ENCODE measurements at places on chromosomes 2 and 18.

DNA sequence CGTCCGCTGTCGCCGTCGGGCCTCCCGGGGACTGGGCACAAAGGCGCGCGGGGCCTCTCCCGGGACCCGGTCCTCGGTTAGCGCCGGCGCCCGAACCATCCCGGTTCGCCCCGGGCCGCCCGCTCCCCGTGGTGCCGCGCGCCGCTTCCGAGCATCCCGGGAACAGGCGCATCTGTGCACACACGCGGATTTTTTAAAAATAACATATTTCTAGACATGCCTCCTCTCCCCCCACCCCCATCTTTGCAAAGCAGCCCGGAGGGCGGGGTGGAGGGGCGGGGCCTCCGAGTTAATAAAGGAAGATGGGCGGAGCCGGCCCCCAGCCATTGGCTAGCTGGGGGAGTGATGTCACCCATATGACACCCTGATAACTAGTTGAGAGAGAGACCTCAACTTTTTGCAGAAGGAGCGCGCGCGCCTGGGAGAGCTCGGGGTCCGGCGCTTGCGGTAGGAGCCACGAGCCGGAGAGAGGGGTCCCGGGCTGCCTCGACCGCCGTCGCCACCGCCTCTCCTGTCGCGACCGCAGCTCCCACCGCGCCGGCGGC, at the start of gene SOX11:
TSS of gene SOX11 (plus strand) at position 400 of the 545 bp plus-strand sequence. CDS start 338 bp downstream, outside the sequence.
- DNase-seq: peak; percentile 98

- DNase-seq: no peak
Observed at GRCh38 chr2:61425605-61426155, 45.2 kb downstream of the USP34 start.

DNA sequence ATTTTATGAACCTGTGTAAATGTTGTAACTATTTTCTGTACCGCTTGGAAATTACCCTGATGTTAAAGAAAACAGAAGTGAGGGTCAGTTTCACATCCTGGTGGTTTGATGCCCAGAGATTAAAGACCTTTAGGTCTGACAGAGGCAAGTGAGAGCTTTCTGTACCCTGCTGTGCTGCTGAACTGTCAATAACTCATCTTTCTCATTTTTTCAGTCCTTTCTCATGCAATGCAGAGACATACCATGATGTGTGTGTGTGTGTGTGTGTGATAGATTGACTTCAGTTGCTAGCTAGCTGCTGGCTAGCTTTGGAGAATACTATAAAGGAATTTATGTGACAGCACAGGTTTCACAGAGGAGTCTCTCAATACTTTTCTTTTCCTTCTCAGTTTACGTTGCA, 2025.6 kb upstream of the LRRTM1 start:
- DNase-seq: peak; percentile 14

DNA sequence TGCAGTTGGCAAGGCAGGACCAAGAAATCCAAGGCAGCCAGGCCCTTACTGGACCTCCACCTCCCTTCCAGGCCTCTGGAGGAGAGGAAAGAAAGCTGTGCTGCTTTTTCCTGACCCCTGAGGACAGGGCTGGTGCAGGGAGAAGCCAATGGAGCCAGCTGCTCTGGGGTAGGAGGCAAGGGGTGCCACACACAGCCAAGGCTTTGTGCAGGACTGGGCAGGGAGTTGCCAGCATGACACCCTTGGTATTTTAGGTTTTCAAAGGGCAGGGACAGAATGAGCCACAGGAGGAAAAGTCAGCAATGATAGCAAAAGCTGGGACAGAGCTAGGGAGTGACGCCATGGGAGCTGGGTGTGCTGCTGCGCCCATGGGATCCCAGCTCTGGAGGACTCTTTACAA, 22.9 kb downstream of the CCT7 start:
- no peak for DNase-seq

GRCh38 chr2:162115076-162115475, 37.0 kb downstream of the GCG start:
- DNase-seq: no peak

DNA sequence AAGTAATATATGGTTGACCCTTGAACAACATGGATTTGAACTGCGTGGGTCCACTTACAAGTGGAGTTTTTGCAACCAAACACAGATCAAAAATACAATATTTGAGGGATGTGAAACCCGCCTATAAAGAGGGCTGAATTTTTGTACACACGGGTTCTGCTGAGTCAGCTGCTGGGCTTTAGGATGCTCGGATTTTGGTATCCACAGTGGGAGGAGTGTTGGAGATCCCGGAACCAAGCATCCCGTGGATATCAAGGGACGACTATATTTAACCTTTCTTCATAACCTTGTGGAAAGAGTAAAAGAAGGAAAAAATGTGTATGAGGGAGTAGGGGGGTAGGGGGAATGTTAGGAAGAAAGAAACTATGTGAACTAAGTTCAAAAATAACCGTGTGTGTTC, 10.0 kb upstream of the INPP1 start:
- no peak for DNase-seq

DNA sequence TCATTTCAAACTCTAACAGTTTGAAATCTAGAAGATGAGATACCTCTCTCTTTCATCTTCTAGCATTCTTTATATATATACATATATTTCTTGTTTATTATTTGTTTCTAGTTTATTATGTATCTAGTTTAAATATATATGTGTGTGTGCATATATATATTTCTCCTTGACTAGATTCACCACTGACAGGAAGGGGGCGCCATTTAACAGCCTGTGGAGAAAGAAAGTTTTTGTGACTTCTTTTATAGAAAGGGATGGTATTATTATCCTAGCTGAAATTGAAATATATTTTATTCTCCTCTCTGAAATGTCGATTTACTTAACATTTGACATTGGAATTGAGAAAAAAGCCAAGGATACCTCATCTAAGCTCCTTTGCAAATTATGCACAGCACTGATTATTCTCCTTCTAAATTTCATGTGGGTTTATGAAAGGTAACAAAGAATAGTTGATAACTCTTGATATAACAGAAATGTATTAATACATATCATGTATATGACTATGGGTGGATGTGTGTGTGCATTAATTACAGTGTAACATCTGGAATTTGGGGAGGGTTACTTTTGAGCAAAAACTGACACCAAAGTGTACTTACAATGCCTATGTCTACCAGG, 160.7 kb upstream of the NT5C1B start:
- DNase-seq: peak; percentile 69

DNA sequence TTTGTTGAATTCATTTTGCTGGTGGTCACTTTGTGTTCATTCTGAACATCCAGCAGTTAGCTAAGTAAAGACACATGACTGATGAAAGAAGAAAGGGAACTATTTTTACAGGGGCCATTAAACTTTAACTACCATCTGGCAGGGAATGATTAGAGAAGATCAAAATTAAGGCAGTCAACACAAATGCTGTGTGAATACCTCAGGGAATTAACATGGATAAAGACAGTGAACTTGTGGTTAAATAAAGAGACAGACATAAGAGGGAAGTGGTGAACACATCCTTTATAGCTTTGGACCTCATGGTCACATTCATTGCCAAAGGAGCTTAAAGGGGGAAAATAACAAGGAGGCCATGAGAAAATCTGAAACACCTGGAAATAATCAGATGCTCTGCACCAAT, 52.6 kb upstream of the ATP5MC3 start:
- no peak for DNase-seq

- no peak for DNase-seq
Observed at GRCh38 chr2:217277646-217278398, 418.0 kb upstream of the TNP1 start.

DNA sequence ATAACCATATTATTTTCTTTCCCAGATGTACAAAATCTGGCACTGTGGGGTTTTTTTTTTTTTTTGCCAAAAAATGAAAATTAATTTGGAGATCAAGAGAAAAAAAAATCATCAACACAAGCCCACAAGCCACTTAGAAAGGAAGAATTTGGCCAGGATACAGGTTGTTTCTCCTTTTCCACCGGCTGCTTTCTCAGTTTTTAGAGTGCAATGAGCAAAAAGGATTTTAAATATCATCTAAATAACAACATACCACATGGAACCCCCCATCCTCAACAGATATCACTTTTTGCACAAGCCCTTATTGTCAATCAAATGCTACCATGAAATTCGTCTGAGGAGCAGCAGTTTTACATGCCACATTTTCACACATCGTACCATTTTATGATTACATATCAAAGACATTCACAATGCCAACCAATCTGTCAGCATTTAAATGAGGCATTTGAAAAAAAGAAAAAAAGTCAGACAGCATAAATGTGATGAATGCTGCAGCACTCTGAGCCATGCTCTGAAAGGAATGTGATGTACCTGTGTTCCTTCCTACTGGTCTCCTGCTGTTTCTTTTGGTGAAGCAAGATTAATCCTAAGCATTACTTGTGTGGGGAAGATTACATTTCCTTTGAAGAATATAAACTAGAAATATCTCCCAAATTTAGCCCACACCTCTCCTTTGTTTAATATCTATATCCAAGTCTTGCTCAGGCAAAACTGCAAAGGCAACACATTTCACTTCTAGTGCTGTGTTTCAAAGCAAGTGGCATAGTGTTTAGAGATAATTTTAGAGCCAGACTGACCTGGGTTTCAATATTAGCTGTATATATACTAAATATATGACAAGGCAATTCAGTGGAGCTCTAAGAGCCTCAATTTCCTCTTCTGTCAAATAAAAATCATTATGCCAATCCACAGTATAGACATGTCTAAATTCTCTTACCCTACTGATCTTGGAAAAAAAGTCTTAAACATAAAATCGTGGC, 391.3 kb downstream of the CMPK2 start:
- no peak for DNase-seq

DNA sequence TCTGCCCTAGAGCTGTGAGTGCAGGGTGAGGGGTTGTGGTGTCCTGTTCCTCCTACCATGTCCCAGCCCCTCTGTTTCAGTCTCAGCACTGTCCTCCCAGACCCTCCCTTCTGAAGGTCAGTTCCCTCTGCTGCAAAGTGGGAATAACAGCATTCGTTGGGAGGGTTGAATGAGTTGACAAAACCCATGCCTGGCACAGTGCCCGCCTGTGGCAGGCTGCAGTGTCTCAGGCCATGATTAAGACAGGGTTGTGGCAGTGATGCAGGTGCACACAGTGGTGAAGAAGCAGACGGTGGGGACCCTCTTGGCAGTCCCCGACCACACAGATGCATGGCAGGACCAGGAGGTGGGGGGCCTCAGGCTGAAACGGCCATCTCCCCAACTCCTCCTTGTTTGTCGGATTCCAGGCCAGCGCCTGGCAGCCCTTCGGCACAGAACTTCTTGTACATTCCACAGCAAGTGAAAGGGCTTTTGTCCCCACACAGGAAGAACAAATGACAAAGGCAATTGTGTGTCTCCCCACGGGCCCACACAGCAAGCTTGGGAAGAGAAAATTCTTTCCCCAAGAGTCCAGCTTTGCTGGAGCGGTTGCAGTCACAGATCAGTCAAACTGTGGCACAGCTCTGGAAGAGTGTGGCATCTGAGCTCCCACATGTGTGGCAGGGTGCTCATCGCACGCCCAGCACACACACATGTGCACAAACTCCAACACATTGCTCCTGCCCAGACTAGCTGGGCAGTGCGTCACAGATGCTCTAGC, 92.0 kb upstream of the MSH2 start:
- no peak for DNase-seq

- no peak for DNase-seq
Observed at GRCh38 chr2:126882181-126882580, 16.5 kb upstream of the TEX51 start.

DNA sequence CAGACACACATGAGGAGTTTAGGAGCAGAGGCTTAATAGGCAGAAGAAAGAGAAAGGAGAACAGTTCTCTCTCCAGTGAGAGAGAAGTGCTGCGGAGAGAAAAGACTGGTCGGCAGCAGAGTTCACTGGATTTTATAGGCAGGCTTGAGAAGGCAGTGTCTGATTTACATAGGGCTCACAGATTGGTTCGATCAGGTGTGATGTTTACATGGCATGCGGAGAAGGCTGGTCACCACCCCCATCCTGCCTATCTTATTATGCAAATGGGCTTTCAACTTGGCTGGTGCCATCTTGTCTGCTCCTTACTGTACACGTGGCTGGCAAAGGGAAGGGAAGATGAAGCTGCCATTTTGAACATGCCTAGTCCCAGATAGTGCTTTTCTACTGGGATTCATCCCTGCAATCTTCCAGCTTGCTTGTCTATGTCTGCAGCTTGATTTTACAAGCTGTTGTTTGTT, 113.4 kb downstream of the AP1S3 start:
- DNase-seq: no peak

GRCh38 chr2:114880046-114880445, 437.6 kb downstream of the DPP10 start:
- DNase-seq: no peak

DNA sequence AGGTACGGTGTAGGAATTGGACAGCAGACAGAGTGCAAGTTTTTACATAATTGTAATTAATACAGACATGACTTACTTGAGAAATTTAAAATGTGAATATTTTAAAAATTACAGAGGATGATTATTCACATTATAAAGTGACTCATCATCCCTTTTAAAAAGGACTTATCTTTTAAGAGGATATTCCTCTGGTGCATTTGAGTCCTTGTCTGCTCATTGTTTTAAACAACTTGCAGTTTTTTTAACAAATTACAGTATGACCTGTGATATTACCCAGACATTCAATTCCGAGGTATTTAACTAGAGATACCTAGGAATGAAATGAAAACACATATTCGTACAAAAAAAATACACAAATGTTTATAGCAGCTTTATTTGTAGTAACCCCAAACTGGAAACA, 38.0 kb downstream of the SPTBN1 start:
- DNase-seq: no peak
